ENCODE measurements at places on chromosomes 13 and 19.

- no peak for DNase-seq
Observed at GRCh38 chr13:113151745-113152690, 6.4 kb upstream of the PROZ start.

DNA sequence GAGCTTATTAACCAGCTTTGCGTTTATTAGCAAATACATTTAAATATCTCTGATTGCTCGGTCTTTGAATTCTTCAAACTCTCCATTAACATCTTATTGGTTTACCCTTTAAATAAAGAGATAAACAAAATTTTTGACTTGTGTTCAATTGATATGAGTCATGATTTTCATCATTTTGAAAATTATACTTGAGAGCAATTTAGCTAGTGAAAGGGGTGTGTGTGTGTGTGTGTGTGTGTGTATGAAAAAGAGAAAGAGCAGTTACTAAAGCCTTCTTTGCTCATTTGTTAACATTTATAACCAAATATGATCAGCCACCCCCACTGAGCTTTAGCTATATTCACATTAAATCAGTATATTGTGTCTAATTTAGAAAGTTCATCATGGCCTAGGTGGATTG lies 48.3 kb upstream of the FAM216B start:
- no peak for DNase-seq

DNA sequence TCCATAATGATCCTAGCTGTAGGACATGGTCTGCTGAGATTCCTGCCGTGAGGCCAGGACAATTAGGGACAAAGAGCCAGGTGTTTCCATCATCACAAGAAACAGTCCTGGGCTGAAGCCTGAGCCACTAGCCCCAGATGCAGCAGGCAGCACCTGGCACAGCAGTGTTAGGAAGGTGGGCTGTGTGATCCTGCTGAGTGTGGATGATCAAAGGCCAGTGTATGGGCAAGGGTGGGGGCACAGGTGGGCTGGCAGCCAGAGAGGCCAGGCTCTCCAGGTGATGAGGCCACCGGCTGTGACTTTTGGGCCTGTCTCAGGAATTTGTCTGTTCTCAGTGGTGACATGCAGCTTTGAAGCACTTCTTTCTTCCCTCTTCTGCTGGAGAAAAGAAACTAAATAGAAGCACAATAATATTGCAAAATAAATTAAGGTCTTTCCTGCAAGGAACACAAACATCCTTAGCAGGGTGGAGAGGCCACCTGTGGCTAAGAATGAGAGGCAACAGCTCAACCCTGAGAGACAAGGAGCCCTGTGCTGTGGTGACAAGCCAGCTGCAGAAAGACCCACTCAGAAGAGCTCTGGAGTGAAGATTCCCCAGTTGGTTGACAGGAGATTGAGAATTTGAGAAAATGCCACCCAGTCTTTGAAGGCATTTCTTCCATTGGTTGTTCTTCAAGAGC lies 127.6 kb downstream of the KATNAL1 start:
- DNase-seq: no peak

DNA sequence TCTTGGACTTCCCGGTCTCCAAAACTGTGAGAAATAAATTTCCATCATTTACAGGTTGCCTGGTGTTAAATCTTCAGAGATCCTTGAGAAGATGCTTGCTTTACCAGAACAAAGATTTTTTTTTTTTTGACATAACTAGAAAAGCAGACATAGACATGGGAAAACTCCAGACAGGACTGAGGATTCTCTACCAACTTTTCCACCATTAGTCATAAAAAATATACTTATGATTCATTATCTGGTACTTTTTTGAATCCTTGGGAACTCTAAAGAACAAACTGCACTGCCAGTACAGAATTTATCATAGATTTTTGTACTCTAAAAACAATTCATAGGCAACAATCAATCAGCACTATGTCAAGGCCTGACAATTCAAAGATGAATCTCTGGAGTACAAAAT lies 487.6 kb downstream of the EFNB2 start:
- DNase-seq: no peak

DNA sequence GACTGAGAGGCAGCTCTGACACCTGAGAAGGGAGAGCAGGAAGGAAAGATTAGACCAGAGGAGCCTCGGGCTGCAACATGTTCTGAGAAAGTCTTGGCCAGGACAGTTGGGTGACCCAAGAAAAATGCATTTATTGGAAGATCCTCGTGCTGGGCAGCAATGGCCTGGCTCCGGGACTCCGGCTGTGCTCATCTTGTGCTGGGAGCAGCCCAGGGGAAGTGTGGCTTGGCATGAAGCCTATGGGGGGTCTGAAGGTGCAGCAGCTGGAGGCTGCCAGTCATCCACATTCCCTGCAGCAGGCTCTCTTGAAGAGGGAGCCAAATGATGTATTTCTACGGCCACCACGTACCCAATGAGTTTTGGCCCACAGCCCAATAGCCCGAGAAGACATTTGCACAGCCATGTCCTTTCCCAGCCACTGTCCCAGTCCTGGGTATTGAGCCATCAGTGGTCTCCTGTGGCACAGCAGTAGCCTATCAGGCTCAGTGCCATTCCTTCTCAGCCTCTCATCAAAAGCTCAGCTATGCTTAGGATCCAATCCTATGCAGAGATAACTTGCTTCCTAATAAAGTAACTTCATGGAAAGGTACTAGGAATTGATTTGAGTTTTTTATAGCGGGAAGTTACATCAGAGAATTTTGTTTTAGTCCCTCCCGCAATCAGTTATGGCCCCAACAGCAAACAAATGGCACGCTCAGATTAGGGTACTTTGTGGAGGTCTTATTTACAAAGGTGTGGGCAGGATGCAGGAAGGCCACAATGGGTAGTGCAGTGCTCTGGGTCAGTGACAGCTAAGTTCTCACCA lies 76.0 kb upstream of the MEDAG start:
- no peak for DNase-seq

DNA sequence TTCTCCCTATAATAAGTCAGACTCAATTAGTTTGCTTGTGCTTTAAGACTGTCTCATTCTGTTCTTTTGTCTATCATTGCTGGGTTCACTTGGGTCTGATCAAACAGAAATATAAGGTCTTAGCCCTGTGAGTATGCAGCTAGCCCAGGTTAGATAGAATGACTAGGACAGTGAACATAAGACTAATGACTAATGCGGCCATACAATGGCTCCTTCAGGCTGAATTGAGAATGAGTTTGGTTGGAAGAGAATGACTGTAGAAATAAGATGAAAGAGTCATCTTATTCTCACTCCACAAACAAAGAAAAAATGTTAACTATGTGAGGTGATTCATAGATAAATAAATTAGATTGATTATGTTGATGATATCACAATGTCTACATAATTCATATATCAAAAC lies 50.1 kb upstream of the OBI1 start:
- DNase-seq: no peak

DNA sequence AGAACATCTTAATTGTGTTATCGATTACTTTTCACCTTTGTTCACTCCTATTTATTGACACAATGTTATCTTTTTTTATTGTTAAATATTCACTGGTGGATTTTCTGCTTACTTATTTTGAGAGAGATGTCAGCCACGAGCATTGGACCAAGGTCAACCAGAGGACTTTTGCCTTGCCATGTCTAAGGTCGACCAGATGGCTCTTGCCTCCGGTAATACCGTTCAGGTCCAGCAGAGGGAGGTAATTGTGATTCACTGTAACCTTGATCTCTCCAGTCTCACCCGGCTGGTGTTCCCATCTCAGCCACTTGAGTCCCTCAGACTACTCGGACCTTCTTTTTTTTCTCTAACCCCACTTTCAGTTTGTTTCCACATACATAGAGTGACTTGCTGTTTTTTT lies 1438.1 kb downstream of the UQCRFS1 start:
- no peak for DNase-seq

DNA sequence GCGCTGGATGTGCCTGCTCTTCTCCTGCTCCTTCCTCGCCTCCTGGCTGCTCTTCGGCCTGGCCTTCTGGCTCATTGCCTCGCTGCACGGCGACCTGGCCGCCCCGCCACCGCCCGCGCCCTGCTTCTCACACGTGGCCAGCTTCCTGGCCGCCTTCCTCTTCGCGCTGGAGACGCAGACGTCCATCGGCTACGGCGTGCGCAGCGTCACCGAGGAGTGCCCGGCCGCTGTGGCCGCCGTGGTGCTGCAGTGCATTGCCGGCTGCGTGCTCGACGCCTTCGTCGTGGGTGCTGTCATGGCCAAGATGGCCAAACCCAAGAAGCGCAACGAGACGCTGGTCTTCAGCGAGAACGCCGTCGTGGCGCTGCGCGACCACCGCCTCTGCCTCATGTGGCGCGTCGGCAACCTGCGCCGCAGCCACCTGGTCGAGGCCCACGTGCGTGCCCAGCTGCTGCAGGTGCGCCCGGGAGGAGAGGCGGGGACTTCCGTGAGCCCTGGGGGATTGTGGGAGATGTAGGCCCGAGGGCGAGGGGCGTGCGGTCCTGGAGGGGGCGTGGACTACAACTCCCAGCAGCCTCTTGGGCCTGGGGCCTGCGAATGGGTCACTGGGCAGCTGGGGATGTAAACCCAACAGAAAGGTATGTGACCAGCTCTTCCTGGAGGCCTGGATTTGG lies 6.7 kb downstream of the KCNJ14 start:
- DNase-seq: no peak

GRCh38 chr13:28413999-28414398 lies 80.9 kb downstream of the FLT1 start:
- DNase-seq: no peak

DNA sequence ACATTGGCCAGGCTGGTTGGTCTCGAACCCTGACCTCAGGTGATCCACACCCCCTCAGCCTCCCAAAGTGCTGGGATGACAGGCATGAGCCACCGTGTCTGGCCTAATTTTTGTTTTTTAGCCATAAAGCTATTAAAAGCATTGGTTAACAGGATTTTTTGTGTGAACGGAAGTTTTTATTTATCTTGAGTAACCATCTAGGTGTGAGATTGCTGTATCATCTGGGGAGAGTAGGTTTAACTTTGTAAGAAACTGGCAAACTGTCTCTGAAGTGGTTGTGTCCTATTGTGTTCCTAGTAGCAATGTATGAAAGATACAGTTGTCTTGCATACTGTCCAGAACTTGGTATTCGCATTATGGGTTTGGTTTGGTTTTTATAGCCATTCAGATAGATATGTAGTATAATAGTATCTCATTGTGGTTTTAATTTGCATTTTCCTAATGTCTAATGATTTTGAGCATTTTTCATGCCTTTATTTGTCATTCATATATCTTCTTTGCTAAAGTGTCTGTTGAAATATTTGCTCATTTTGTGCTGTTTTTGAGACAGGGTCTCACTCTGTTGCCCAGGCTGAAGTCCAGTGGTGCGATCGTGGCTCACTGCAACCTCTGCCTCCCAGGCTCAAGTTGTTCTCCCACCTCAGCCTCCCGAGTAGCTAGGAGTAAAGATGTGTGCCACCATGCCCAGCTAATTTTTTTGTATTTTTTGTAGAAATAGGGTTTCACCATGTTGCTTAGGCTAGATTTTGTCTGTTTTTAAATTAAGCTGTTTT lies 13.5 kb upstream of the PLEKHF1 start:
- DNase-seq: no peak

DNA sequence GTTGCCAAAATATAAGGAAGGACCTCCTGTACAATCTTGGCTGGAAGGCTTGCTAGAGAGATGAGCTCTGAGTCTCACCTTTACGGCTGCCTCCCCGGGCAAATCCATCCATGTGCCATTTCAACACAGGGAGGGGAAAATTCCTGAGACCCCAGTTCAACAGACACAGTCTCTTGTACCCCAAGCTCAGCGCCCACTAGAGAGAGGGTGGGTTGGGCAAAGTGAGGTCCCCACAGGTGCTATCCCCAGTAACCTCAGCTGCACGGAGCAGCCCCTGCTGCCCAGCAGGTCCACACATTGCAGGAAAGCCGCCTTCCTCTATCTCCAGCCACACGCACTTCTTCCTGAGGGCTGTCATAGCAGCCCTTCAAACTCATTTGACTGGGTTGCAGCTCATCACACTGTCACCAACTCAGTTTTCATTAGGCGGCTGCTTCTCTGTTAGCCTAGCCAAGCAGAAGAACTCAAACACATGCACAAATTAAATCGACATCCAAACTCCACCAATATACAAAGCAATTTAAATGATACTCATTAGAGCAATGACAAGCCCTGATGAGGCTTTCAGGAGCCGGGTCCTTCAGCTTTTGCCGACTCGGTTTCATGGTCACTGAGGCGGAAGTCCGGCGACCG lies 80.4 kb downstream of the TSHZ3 start:
- DNase-seq: no peak

- DNase-seq: no peak
Observed at GRCh38 chr13:64930636-64931035, 2299.5 kb downstream of the PCDH9 start.

- no peak for DNase-seq
Observed at GRCh38 chr19:1804858-1805257, 7.2 kb downstream of the ATP8B3 start.

DNA sequence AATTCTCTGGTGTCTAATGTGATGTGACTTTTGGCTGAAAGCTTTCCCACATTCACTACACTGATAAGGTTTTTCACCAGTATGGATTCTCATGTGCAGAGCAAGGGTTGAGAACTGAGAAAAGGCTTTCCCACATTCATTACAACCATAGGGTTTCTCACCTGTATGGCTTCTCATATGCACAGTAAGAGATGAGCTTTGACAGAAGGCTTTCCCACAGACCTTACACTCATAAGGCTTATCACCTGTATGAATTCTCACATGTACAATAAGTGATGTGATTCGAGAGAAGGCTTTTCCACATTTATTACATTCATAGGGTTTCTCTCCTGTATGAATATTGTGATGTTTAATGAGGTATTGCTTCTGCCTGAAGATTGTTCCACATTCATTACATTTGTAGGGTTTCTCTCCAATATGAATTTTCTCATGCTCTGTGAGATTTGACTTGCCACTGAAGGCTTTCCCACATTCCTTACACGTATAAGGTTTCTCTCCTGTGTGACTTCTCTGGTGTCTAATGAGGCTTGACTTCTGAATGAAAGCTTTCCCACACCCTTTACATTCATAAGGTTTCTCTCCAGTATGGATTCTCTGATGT lies 14.0 kb downstream of the ZNF260 start:
- no peak for DNase-seq

- no peak for DNase-seq
Observed at GRCh38 chr13:73578251-73578875, 519.6 kb downstream of the KLF5 start.

GRCh38 chr13:80338781-80339562 lies 2.0 kb downstream of the SPRY2 start:
- no peak for DNase-seq

GRCh38 chr13:45416516-45417128 lies 1.6 kb downstream of the SLC25A30 start:
- DNase-seq: no peak

- no peak for DNase-seq
Observed at GRCh38 chr13:26168237-26168814, 53.8 kb downstream of the RNF6 start.
